ENCODE measurements at places on chromosomes 12 and 14.

DNA sequence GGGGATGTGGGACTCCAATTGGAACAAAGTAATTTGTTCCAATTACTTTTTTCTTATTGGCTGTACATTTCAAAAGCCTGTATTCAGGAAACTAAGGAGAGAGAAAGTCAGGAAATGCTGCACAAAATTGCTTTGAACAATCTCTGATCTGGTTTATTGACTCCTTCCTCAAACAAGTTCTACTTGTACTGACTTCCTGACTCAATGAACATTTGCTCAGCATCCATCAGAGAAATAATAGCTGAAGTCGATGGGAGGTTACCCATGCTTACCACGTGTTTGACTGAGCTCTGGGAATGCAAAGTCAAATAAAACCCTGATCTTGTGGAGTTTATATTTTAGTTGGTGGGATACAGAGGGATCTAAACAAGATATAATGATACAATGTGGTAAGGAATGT is 15.4 kb upstream of the C12orf75 start:
- DNase-seq: no peak

- no peak for DNase-seq
Observed at GRCh38 chr12:76830436-76830835, 48.4 kb downstream of the CSRP2 start.

DNA sequence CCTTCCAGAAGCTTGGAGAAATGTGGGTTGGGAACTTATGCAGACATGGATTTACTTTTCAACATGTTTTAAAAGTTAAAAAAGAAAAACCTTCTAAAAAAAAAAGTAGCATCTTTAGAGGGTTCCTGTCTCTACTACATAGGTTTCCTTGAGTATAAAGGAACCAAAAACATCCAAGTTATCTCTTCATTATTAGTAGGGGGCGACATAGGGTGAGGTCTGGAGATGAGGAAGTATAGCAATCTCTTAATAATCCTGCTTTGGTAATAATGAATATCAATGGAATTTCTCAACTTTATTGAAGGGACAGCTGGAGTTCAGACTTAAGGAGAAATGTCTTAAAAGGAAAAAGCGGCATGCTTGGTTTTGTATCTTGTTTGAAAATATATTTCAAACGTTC is 6.5 kb upstream of the PLXNC1 start:
- DNase-seq: no peak

- no peak for DNase-seq
Observed at GRCh38 chr12:108120863-108121165, 8.3 kb upstream of the WSCD2 start.

DNA sequence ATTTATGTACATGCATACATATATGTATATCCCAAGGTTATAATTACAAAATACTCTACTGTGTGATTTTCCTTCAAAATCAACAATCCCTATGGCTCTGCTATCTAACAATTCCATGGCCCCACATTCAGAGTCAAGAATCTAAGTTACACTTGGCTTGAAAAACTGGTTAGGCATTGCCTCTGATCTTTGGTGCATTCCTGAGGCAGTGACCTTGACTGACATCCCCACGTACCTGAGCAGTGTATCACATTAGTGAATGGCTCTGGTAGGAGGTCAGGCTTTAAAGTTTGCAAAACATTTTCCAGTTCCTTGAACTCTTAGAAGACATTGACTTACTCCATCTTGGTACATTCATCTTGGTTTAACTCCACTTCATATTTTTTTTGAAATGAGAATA is 8.5 kb upstream of the STON2 start:
- no peak for DNase-seq

DNA sequence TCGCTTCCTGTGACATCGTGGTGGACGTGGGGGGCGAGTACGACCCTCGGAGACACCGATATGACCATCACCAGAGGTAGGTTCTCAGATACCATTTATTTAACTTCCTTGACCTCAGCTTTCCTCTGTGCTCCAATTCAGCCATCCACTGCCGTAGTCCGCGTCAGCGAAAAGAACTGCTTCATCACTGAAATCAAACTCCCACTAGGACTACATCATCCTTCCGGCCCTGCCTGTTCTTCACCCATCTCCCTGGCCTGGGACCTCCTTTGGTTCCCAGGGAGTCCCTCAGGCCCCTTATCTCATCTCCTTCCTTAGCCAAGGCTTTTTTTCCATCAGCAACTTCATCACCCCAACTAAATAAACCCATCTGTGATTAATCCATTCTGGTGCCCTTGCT is 692 bp downstream of the MYG1 start:
- DNase-seq: no peak

DNA sequence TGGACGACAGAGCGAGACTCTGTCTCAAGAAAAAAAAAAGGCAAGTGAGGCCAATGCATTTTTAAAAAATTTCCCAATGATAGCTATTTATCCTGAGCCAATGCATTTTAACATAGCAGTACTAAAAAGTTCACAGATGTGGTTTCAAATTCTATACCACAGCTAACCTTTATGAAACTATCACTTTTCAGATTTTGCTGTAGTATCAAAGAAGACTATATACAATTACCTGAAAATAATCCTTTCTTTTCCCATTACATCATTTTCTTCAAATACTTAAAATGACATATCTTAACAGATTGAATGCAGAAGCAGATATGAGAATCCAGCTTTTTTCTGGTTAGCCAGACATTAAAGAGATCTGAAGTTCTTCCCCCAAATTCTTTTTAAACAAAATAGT is 13.2 kb downstream of the ATF7 start:
- DNase-seq: no peak

GRCh38 chr12:47120736-47121135 is 41.0 kb upstream of the AMIGO2 start:
- DNase-seq: no peak

DNA sequence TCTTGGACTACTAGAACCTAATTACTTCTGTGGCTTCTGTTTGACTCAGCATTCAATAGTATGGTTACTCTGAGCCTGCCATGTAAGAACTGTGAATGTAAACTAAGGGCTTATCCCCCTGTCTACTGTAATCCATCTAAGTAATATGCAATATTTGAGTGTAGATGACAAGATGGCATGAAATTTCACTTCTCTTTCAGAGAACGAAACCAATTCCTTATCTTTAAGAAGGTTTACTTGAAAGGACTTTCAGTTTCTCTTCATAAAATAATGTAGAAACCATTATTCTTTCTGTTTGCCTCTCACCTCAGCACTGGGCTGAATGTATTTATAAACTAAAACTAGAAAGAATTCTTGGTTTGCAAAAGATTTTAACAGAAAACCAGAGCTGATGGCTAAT is 60.4 kb upstream of the ARID2 start:
- DNase-seq: no peak

- DNase-seq: no peak
Observed at GRCh38 chr14:59754256-59754655, 116.3 kb downstream of the RTN1 start.

GRCh38 chr14:101760138-101761011 is 1.1 kb upstream of the PPP2R5C start:
- DNase-seq: peak; percentile 86

- no peak for DNase-seq
Observed at GRCh38 chr12:105467710-105468366, 137.3 kb downstream of the C12orf75 start.

DNA sequence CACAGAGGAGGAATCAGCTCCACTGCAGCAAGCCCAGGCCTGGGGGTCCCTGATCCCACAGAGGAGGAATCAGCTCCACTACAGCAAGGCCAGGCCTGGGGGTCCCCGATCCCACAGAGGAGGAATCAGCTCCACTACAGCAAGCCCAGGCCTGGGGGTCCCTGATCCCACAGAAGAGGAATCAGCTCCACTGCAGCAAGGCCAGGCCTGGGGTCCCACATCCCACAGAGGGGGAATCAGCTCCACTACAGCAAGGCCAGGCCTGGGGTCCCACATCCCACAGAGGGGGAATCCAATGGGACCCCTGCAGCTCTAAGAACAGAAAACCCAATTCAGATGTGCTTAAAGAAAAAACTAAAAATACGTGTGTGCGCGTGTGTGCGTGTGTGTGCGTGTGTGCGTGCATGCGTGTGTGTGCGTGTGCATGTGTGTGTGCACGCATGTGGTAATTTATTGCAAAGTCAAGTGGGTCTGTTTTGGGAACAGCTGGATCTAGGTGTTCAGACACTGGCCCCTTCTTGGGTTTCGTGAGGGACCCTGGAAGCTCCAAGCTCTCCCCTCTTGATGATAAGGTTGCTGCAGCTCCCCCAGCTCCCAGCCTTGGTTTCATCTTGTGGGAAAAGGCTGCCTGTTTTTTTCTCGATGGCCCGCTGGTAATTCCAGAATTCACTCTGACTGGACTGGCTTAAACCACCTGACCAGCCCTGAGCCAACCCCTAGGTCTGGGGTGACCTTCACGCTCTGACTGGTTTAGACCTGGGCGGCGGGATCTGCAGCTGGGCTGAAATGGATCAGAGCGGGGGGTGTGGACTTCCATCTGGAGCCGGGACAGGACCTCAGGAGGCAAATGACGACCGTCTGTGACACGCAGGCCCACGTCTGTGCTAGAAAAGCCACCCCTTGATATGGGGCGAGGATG is 47.1 kb downstream of the GALNT9 start:
- no peak for DNase-seq

GRCh38 chr12:107066691-107067090 is 26.7 kb downstream of the CRY1 start:
- no peak for DNase-seq

GRCh38 chr12:80977346-80977745 is 39.6 kb upstream of the LIN7A start:
- no peak for DNase-seq

DNA sequence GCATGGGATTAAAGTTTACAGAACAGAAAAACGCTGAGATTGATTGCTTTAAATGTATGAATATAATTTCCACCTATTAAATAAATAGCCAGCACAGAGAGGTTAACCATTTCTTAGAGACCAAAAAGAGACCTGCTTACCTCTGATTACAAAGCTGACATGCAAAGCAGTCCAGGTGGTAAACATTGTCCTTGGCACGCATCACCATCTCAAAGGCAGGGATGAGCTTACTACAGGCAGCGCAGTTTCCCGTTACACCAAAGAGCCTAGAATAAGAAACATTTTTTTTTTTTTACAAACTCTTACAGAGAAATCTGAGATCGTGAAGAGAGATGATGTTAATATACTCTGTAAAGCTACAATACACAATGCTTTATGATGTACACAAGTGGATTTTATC is 45.7 kb downstream of the LMO3 start:
- no peak for DNase-seq

DNA sequence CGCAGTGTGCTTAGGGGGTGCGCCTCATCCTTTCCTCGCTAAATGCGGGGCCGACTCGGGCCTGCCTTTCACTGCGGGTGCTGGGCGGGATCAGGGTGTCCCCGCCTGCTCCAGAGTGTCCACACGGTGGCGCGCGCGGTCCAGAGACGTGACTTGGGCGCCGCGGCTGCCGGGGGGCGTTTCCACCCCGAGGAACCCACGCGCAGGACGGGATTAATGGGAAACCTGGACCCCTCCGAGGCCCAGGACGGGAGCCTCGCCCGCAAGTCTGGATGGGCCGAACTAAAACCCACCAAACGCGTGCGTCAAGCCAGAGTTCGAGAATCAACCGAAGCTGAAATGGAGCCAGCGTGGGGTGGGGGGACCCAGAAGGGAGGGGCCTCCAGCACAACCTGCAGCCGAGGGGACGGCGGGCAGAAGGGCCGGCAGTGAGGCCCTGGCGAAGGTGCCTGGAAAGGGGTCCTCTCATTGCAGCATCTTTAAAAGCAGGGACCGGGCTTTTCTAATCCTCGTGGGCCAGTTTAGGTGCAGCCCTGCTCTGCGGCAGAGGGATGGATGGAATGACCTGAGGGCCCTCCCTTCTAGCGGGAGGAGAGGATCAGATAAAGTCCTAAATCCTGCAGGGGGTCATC is 93.3 kb downstream of the NINJ2 start:
- peak; percentile 82 for DNase-seq

GRCh38 chr12:102976609-102977280 is 19.3 kb downstream of the ASCL1 start:
- DNase-seq: no peak

GRCh38 chr12:12714276-12715021 is 2.7 kb upstream of the CDKN1B start:
- DNase-seq: no peak

DNA sequence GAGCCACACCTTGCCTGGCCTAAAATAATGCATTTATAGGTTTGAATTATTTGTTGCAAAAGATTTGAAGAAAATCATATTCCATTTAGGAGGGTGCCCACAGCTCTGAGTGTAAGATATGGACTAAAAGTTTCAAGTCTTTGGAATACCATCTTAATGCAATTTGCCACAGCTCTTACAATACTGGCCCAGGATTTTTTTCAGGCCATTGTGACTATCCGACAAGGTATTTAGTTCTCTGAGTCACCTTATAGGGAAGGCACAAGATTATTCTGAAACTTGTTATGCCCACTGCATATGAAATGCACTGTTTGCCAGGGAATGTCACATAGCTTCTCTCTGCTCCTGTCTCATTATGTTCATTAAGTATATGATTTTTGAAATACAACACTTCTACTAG is 29.6 kb upstream of the SLC6A13 start:
- no peak for DNase-seq

- DNase-seq: no peak
Observed at GRCh38 chr12:130954544-130954831, 781 bp downstream of the ADGRD1 start.

DNA sequence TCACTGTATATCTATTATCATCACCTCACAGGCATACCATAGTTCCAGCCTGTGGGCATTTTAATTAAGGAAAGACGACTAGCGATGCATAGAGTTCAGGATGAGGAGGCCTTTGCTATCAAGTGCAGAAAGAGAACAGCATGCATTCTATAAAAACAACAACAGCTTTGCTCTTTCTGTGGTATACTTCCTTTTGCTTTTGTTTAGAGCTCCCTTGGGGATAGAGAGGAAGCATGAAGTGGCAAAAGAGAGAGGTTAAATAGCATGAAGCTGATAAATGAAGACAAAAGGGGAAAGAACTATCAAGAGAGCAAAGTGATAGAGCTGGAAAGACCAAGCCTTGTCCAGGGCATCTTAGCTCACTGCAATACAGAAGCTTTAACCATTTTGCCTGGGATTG is 23.5 kb downstream of the IFNG-AS1 start:
- DNase-seq: no peak

GRCh38 chr12:3554371-3555115 is 63.5 kb downstream of the PRMT8 start:
- no peak for DNase-seq

GRCh38 chr12:111767362-111768158 is 827 bp downstream of the ALDH2 start:
- DNase-seq: no peak

DNA sequence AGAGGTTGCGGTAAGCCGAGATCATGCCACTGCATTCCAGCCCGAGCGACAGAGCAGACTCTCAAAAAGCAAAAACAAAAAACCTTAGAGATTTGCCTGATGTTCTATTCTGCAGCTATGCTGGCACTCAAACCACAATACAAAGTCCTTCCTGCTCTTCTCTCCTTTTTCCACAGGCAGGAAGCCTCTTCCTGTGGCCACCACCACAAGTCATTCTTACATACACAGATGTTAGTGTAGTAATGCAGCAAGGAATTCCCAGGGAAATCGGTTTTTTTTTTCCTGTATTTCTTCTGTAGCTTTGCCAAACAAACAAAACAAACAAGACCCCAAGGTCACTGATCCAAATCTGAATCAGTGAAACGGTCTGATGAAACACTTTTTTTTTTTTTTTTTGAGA is 104.3 kb downstream of the FIGNL2 start:
- no peak for DNase-seq

DNA sequence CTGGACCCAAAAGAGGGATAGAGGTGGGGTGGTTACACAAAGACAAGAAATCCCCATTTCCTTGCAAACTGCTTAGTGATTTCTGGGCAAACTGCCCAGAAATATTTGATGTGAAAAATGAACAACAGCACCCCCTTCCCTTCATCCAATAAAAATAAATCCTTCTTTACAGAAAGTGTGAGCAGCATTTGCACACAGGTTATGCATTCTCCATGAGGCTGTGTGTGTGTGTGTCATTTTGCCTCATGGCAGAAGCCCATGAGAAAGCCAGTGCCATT is 17.2 kb upstream of the NRXN3 start:
- no peak for DNase-seq
